ENCODE measurements at places on chromosomes 1 and 21. TPM values are rescaled to one million over a fixed set of nuclear protein-coding genes. Genes with fewer than 3 reads are reported as not detected.
A peak's percentile ranks its signal among the peaks of the same experiment; 100 is the strongest.

- DNase-seq: no peak
Observed at GRCh38 chr1:17765444-17766411, 10.6 kb downstream of the ACTL8 start.

DNA sequence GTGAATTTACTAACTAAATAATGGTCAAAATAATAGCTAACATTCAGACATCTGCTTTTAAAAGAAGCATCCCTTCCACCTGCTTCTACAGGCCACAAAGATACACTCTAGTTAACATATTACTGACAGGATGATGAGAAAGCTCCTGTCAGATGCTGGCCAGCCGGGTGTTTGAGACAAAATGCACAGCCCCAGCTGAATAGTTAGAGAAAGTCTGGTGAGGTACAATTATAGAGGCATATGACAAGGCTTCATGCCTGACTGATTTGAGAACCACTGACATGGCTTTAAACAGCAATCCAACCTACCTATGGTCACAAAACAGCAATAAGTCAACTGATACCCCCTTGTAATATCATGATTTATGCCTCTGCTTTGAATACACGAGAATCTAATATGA lies 137.0 kb downstream of the DENND1B start:
- DNase-seq: no peak

DNA sequence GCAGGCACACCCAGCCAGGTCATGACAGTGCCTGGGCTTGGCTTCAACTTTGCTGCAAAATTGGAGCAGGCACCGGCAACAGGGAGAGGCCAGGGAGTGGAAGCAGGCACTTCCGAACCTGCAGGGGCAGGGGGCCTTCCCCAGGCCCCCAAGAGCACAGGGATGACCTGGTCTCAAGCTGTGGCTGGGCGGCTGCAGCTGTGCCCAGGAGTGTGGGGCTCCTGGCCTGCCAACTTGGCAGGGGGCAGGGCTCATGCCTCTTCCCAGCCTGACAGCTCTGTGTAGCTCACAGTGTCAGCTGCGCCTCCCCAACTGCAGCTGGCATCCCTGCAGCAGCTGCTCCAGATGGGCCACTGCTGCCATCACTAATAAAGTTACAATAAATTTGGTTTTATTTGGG lies 51.5 kb upstream of the SCYL3 start:
- DNase-seq: peak; percentile 51

- DNase-seq: no peak
Observed at GRCh38 chr1:66490816-66491215, 43.1 kb upstream of the SGIP1 start.

GRCh38 chr1:156437037-156437867 lies 63.3 kb downstream of the MEF2D start:
- no peak for DNase-seq

DNA sequence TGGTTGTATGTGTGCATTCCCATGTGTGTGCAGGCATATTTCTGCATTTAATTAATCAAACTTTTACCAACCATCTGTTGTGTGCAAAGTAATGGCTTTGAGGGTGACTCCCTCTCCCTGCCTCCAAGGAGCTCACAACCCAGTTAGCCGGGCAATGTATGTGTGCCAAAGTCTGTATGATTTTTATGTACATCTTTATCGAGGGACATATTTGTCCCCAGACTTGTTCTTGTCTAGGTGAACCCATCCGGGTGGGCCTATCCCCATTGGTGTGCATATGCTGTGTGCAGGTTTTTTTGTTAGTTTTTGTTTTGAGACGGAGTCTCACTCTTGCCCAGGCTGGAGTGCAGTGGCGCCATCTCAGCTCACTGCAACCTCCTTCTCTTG lies 1.8 kb downstream of the SYTL1 start:
- DNase-seq: no peak

GRCh38 chr1:196593955-196594354 lies 14.3 kb downstream of the KCNT2 start:
- DNase-seq: no peak

DNA sequence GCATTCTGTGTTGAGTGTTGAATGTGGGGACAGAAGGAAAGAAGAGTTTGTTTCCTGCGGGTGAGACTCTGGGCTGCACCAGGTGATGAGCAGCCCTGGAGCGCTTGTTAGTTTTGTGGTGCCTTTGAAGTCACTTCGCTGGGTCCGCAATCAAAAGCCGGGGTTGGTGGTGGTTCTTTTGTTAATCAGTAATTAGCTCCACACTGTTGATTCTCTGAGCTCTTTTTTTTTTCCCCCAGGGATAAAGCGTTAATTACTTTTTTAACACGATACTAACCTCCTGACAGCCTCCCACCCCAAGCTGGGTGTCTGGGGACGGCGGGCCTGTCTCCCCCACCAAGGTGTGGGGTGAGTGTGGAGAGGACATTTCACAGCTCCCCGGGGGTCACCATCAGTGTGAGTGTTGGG lies 56.6 kb downstream of the AGPAT3 start:
- DNase-seq: peak; percentile 59

GRCh38 chr1:198359024-198359653 lies 181.3 kb downstream of the ATP6V1G3 start:
- no peak for DNase-seq

GRCh38 chr21:26389971-26390641 lies 183.0 kb downstream of the CYYR1 start:
- DNase-seq: no peak

- no peak for DNase-seq
Observed at GRCh38 chr1:2495026-2495425, 18.9 kb downstream of the PLCH2 start.

DNA sequence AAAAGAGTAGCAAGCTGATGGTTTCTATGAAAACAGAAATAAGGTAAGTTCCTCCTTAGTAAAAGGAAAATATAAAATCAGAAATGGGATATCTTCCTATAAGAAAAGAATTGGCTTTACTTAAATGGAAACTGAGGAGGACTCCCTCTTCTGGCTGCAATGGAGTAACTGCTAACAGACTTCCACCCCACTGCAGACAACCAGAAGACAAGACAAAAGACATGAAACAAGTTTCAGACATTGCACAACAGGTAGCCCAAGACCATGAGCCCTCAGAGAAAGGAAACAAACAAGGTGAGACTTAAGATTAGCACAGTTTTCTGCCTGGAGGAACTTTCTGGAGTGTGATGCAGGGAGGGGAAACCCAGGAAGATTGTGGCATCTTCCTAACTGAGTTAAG lies 17.0 kb upstream of the OLFML2B start:
- DNase-seq: no peak

DNA sequence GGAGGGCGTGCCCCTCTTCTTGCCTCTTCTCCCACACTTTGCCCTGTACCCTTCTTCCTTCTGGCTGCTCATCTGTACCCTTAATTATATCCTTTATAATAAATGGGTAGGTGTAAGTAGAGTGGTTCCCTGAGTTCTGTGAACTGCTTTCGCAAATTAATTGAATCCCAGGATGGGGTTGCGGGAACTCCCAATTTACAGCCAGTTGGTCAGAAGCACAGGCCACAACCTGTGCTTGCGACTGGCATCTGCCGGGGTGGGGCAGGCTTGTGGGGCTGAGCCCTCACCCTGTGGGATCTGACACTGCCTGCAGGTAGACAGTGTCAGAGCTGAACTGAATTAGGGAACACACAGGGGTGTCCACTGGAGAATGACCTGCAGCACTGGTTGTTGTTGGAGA lies 244.9 kb downstream of the KCNJ6 start:
- no peak for DNase-seq

- peak; percentile 80 for DNase-seq
Observed at GRCh38 chr1:180947901-180948640, 35.4 kb downstream of the KIAA1614 start.

- no peak for DNase-seq
Observed at GRCh38 chr1:62090016-62090415, 104.6 kb upstream of the L1TD1 start.

GRCh38 chr1:25432749-25433388 lies 2.2 kb downstream of the MACO1 start:
- DNase-seq: no peak

- DNase-seq: peak; percentile 62
Observed at GRCh38 chr1:6126028-6126427, 54.1 kb downstream of the CHD5 start.

DNA sequence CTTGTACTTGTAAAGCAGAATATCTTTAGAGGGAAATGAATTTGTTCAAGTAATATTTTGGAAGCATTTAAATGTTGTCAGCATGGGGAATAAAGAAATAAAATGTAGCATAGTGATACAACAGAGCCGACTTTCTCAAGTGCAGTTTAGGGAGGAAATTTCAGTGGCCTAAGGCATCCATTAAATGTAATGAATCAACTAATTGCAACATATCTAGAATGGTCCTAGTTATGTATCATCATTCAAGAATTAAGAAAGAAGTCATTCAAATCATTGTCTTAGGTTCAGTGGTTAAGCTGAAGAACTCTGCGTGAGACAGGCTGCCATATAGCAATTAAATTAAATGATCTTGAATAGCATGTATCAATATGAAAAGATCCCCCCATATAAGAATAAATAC lies 360.7 kb downstream of the TBX15 start:
- DNase-seq: no peak

DNA sequence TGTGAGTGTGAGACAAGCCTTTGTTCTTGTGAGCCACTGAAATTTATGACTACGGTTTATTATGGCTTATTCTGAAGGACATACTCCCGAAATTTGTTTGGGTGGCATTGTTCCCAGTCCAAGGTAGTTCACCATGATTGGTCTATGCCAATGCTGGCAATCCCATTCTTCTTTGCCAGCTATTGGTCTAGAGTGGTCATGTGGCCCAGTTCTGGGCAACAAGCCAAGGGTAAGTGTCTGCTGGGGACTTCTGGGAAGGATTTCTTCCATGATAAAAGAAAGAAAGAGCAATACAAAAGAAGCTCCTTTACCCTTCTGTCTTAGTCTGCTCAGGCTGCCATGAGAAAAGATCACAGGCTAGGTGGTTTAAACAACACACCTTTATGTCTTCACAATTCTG lies 201.6 kb downstream of the SLC35F3 start:
- DNase-seq: no peak

DNA sequence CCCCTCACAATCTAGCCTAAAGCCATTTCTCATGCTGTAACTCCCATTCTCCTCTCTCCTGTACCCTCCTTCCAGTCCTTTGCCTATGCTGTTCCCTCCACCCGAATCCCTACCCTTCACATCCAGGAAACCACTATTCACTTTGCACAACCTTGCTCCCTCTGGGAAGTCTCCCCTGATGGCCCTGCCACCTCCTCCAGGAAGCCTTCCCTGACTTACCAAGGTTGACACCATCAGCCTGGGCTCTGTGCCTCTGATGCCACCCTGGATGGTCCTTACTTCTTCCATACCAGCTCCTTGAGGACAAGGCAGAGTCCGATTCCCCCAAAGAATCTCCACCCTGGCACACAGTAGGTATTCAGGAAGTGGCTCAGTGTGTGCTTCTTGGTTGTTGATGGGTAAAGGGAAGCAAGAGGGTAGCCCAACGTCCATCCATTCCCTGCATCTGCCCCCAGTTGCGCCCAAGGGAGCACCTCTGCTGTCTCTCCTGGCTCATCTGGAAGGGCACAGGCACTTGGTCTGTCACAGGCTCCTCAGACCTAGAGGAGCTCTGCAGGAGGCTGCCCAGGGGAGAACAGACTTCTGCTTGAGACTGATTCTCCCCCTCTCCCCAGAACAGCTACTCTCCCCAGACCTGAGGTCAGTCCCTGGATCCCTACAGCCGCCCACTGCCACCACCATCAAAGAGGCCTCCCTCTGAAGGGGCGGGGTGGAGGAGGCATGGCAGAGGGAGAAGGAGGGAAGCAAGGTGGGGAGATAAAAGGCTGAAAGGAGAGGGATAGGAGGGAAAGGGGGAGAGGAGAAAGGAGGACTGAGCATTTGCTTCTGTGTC lies 36.1 kb upstream of the ZC3H12A start:
- DNase-seq: no peak

DNA sequence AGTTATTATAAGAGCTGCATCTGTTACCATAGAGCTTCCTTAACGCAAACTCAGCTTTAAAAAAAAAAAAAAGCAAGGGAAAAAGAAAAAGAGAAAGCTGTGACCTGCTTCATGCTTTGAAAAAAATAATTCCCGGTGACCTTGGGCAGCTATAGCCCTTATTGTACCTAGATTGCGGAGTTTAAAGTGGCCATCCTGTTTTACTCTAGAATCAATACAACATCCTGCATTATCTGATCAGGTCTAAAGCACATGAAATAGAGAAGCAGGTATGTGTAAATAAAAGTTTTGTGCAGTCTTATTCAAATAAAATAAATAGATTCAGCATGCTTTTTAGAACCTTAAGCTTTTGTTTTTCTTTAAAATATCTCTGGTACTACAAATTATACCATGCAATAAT lies 126.8 kb upstream of the KIAA1614 start:
- DNase-seq: no peak

DNA sequence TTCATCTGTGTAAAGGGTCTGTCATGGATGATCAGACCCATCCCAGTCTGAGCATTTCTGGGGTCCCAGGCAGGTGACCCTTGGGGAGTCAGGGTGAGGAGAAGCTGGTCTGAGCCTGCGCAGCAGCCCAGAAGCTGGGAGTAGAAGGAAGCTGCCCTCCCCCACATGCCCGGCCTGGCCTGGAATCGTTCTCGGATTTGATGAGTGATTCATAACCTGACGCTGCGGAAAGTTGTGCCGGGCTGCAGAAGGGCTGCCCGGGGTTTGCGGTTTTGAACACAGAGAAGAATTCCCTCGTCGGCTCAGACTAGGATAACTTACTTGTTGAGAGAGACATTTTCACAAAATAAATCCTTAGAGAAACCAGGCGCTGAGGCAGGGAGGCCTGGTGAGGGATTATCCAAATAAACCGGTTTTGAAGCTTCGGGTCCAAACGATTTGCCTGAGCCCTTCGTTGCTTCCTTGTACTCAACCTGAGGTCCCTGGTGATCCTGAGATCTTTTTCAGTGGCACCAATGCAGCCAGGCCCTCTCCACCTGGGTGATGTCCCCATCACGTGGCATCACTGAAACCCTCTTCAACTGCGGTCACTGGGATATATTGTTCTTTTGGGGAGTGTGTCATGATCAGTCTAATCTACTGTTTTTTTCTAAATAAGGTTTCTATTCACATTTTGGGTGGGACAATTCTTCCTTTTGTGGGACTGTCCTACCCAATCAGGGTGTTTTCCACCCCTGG lies 29.2 kb downstream of the EPHB2 start:
- no peak for DNase-seq

QSOX1 gene
- 152 TPM for total RNA-seq

KCNQ4 gene
- 3.0 TPM for total RNA-seq

GSTM1 gene
- total RNA-seq: 17.8 TPM

ATP1A2 gene
- 2.9 TPM for total RNA-seq

FCER1A gene
- not detected for total RNA-seq

TNNT2 gene
- total RNA-seq: 20.3 TPM

DNALI1 gene
- 3.9 TPM for total RNA-seq

LBR gene
- 24.4 TPM for total RNA-seq

LIPI gene
- not detected for total RNA-seq

ARTN gene
- 0.69 TPM for total RNA-seq

RPTN gene
- not detected for total RNA-seq

LINGO4 gene
- total RNA-seq: not detected

CD48 gene
- total RNA-seq: not detected

GPR157 gene
- 8.2 TPM for total RNA-seq

KIF17 gene
- 1.3 TPM for total RNA-seq

Measured in chondrocyte (in vitro differentiated cells).